CD4-positive, alpha-beta T cell treated with Interferon alpha-2 for 1 hour (primary cell): ENCODE measurements at places on chromosomes 3 and 15.

DNA sequence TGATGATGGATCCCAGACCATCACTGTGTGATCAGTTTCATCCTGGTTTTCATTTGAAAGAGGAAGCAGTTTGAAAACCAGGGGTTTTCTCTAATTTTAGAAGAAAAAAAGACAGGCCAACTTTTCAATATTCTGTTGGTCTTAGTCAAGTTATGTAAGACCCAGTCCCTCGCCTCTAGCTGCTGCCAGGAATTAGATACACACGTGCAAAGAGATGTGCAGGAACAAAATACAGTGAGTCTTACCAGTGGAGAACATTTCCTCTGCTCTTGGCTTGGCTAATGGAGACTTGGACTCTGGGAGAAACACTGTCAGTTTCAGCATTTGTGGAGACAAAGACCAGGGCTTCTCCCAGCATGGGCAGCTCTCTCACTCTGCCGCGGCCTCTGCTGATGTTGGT lies 214.9 kb upstream of the C2CD4B start:
- DNase-seq: no peak

GRCh38 chr3:133851266-133851906 lies 44.3 kb downstream of the RAB6B start:
- DNase-seq: no peak

DNA sequence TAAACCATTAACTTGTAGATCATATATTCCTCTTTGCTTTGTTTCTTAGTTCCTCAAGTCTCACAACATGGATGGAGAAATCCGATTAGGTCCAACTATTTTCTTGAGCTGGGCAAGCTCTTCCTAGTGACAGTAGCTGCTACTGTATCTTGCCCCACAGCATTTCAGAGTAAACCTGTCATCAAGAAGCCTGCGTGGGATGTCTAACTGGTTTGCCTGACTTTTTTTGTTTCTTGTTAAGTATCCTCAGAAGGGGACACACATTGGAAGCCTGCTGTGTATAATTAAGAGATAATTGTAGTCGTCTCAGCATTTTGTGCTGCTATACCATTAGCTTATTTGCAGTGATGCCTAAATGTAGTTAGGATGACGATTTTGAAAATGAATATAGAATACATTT lies 29.3 kb upstream of the STT3B start:
- DNase-seq: no peak

- no peak for DNase-seq
Observed at GRCh38 chr3:61192222-61192621, 59.0 kb downstream of the FHIT start.

DNA sequence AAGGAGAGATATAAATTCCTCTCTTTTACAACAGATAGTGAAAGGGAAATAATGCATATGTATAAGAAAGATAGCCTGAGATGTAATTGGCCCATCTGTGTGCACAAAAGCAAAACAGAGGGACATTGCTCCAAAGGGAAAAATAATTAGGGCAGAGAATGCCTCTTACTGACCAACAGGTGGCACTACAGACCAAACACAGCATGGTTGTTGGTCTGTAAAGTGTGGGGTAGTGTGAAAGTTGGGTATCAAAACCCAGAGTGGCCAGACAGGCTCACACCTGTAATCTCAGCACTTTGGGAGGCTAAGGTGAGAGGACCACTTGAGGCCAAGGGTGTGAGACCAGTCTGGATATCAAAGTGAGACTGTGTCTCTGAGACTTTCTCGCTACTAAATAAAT lies 4.5 kb upstream of the TLNRD1 start:
- peak; percentile 41 for DNase-seq

- peak; percentile 15 for DNase-seq
Observed at GRCh38 chr3:9786825-9787669, 5.2 kb downstream of the TADA3 start.

- DNase-seq: no peak
Observed at GRCh38 chr3:13092621-13093617, 19.7 kb upstream of the IQSEC1 start.

DNA sequence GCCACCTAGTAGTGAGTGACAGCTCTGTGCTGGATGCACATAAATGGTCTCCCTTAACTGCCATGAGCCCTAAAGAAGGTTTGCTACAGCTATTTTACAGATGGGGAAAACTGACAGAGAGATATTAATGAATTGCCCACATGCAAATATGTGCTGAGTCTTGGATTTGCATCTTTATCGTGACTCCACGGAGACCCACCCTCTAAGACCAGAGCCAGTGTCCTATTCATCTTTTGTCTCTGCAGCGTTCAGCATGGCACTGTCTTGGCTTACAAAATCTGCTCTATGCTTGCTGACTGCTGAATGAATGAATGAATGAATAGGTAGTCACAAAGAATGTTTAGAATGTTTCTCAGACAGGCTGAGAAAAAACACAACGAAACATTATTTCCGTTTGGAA lies 48.3 kb downstream of the BTD start:
- no peak for DNase-seq

- DNase-seq: no peak
Observed at GRCh38 chr15:64800476-64800875, 25.0 kb downstream of the PIF1 start.

DNA sequence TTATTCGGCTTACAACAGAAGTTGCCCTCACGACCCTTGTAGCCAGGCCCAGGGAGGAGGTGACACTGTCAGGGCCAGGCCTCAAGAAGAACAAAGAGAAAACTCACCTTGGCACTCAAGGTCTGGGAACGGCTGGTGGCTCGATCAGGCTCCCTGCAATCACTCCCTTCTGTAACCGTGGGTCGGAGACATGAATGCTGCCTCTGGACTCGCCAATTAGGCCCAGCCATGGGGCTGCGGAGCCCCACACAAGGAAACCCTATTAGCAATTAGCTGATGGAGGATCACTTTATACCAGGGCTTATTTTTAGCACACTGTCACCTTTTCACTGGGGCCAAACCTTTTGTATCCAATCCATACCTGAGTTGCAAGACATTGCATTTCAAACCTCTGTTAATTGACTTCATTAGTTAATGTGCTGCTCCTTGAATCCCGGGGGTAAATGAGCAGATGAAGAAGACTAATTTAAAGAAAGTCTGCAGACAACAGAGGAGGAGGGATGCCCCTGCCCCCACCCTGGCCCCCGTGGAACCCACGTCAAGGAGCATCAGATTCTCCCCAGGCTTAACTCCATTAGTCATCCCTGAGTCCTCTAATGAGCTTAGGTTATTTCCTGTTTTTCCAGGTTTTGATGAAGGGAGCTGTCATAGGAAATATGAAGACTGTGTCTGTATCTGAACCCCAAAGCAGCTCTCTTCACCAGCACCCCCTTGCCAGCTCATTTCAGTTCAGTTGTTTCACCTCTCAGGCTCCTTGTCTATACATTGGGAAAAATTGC lies 255.3 kb downstream of the RORA start:
- no peak for DNase-seq

DNA sequence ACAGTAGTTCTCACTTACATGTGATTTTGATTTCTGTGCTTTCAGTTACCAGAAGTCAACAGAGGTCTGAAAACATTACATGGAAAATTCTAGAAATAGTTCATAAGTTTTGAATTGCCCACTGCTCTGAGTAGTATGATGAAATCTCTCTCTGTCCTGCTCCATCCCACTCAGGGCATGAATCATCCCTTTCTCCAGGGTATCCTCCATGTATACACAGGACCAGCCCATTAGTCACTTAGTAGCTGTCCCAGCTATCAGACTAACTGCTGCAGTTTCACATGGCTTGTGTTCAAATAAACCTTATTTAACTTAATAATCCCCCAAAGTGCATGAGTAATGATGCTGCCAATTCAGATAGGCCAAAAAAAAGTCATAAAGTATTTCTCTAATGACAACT lies 38.6 kb downstream of the EPHA3 start:
- DNase-seq: no peak

DNA sequence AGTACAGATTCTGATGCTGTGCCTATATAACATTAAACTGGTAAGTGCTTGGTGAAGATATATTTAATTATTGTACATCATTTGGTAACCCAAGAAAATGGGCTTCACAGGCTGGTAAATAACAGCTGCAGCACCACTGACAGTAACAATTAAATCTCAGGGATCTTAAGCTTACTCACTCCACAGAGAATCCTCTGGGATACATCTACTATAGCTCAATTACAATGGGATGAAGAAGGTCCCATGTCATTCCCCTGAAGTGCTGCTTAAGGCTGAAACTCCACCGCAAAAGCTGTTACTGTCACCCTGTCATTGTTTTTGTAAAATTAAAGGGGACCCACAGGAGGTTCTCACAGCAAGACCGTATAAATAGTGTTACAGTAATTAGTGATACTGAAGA lies 153.0 kb downstream of the IMPG2 start:
- DNase-seq: no peak

GRCh38 chr3:85228966-85229365 lies 270.2 kb downstream of the CADM2 start:
- DNase-seq: no peak

DNA sequence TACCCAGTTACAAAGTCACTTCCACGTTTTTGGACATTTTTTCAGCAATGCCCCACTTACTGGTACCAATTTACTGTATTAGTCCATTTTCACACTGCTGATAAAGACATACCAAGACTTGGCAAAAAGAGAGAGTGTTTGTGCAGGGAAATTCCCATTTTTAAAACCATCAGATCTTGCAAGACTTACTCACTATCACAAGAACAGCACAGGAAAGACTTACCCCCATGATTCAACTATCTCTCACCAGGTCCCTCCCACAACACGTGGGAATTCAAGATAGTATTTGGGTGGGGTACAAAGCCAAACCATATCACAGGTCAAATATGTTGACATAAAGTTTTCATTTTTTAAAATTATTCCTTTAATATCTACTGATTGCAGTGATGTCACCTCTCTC lies 16.2 kb upstream of the ABI3BP start:
- DNase-seq: no peak

DNA sequence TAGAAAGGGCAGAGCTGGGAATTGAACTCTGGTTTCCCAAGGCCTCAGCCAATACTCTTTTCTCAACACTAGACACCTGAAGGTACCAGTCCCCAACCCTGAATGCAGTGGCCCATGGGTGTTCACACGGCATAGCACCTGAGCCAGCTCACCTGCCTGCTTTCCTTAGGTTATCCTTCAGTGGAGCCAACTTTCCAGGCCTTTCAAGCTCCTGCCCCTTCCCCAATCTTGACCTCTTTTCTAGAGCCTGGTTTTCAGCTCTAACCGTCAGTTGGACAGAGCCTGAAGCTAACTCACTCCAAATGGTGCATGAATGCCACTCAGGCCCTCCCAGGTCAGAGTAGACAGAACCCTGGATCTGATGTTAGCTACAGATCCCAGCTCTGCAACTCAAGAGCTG lies 66.1 kb upstream of the ITGA11 start:
- DNase-seq: no peak

DNA sequence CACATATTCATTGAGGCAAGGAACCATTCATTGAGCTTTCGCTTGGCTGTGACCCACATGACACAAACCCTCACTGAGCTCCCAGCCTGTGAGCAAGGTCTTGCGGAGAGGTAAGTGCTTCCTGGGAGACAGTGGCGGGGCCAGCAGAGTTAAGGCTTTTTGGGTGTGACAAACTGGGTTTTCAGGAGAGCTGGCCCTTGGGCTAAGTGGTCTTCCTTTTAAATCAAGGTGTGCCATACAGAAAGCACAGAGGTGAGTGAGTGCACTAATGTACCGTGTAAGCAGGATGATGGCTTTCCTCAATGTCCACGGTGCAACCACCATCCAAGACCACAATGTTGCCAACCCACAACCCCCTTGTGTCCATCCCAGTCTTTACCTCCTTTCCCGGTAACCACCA lies 28.6 kb downstream of the POMGNT2 start:
- no peak for DNase-seq

DNA sequence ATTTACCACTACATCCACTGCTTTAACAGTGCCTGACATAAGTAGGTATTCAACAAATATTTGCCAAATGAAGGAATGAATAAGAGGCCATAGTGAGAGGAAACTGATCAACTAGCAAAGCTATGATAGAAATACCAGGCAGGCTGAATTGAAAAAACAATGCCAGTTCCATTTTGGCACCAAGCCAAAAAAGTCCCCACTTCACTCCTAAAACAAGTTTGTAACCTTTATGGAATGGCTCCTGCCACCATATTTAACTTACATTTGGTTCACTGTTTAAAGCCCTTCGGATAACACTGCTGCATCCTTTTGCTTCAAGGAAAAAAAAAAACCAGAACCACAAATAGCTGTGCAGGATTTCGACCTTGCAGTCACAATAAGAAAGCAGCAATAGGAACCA lies 166.1 kb downstream of the FRMD5 start:
- no peak for DNase-seq

- peak; percentile 23 for DNase-seq
Observed at GRCh38 chr15:99014803-99015697, 7.5 kb upstream of the PGPEP1L start.

DNA sequence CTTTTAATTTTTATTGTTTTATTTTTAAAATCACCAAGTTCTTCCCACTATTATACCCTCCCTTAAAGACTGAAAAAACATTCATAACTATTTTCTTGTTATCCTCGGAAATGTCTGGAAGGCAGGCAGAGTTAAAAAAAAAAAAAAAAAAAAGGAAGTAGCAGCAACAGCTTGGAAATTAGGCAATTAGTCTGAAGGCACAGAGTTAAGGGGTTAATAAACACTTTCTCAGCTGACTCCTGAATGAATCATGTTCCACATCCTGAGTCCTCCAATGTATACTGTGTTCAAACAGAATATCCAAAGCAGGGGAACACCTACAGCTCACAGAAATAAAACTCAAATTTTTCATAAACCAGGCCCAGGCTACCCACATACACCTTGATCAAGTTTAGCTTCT lies 5.8 kb downstream of the HEXA start:
- DNase-seq: no peak

DNA sequence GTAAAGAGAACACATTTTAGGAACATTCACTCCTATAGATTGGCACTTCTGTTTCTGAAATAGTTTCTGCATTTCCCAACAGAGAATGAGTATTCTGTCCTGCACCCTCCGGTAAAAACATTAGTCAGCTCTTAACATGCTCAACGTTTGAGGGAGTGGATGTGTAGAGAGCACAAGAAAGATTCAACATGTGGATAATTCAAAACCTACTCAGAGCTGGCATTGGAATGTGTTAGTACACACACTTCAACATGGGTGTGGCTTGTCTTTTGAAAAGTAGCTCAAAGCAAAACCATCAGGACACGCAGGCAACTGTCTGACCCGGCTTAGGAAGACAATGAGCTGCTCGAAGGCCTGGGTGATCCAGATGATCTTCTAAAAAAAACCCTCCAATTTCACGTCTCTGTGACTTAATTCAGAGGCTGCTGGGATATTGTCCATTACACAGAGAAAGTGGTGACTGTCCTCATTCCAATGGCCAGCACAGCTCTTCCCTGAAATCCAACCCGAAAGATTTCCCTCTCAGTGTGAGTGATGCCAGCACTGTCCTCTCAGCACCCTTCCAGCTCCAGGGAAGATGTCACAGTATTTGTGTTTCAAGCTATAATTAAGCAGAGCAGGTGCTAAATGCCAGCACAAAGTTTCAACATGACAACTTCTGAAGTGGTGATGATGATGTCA lies 18.1 kb downstream of the FBN1 start:
- DNase-seq: no peak

GRCh38 chr15:96500508-96500907 lies 170.0 kb downstream of the NR2F2 start:
- DNase-seq: no peak
